Articular chondrocyte of knee joint (primary cell): ENCODE measurements at places on chromosomes 6 and 20. TPM values are rescaled to one million over a fixed set of nuclear protein-coding genes. Genes with fewer than 3 reads are reported as not detected.

MRPS10 gene
- total RNA-seq: 49.2 and 56.7 TPM in 2 replicates

GPR6 gene
- total RNA-seq: not detected in 2 replicates

SALL4 gene
- total RNA-seq: 0.11 and 0.26 TPM in 2 replicates

ETV7 gene
- total RNA-seq: 3.8 and 6.7 TPM in 2 replicates

OR2J3 gene
- total RNA-seq: not detected in 2 replicates

SLC22A7 gene
- not detected in 2 replicates for total RNA-seq

CPNE5 gene
- 0.65 and 0.76 TPM in 2 replicates for total RNA-seq

PNPLA1 gene
- total RNA-seq: 0.22 TPM in 1 of 2 replicates, not detected in the other
